ENCODE measurements at places on chromosomes 11 and 22.

GRCh38 chr11:101583251-101584128 lies at the start of gene TRPC6:
TRPC6 (minus strand) TSS chr11:101584007; CDS start chr11:101583503, 504 bp downstream.
- no peak for DNase-seq

GRCh38 chr11:130601764-130602460 lies 153.5 kb downstream of the ADAMTS15 start:
- no peak for DNase-seq

DNA sequence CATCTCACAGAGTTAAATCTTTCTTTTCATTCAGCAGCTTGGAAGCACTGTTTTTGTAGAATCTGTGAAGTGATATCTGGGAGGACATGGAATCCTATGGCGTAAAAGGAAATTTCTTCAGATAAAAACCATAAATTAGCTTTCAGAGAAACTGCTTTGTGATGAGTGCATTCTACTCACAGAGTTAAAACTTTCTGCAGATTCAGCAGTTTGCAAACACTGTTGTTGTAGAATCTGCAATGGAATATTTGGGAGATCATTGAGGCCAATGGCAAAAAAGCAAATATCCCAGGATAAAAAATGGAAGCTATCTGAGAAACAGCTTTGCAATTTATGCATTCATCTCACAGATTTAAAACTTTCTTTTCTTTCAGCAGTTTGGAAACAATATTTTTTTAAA lies 180.6 kb downstream of the OR4A47 start:
- no peak for DNase-seq

- DNase-seq: no peak
Measured at GRCh38 chr22:22687638-22688500, 43.5 kb downstream of the GGTLC2 start.

Data from DMS153 (cell line).